Vagina (tissue), 2 donors: ENCODE measurements at places on chromosomes 13 and 19.

DNA sequence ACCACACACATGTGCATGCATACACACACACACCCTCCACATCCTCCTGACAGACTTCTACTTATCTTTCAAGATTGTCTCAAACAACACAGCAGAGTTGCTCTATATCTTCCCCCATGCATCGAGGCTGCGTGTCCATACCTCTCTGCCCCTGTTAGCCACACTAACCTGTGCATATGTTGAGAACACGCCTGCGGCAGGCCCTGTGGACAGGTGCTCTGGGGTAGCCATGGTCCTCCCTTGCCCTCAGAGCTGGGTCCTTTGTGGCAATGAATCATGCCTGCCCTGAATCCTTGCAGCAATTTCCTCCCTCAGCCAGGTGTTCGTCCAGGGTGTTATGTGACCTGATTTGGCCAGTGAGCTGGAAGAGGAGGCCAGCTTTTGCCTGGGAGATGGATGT lies 213.3 kb downstream of the KATNAL1 start:
- no peak for DNase-seq

DNA sequence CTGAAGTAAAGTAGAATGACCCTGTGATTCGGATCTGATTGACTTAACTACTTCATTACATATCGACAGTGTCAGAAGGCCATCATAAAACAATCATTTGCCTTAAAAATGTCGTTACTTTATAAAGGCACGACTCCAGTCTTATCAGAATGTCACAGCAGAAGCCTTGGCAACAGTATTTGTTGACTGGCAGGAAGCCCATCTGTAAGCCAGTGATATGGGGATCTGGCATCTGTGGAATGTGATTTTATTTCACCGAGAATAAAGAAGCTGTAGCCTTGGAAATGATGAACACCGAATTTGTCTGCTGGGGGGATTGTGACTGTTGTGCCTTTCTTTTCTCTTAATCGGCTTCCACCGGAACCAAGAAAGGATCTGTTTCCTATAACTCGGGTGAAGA lies 362.5 kb downstream of the TDRD3 start:
- DNase-seq: no peak

DNA sequence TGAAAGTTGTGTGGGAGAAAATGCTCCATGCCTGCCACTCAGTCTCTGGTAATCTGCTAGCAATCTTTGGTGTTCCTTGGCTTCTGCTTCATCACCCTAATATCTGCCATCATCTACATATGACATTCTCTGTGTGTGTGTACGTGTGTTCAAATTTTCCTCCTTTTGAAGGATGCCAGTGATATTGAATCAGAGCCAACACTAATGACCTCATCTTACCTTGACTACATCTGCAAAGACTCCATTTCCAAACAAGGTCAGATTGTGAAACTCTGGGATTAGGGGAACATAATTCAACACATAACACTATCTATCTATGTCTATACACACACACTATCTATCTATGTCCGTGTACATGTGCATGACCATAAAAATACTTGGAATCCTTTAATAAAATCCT lies 81.4 kb upstream of the IRS2 start:
- DNase-seq: no peak

GRCh38 chr19:45653634-45654033 lies 14.4 kb upstream of the GIPR start:
- no peak for DNase-seq

DNA sequence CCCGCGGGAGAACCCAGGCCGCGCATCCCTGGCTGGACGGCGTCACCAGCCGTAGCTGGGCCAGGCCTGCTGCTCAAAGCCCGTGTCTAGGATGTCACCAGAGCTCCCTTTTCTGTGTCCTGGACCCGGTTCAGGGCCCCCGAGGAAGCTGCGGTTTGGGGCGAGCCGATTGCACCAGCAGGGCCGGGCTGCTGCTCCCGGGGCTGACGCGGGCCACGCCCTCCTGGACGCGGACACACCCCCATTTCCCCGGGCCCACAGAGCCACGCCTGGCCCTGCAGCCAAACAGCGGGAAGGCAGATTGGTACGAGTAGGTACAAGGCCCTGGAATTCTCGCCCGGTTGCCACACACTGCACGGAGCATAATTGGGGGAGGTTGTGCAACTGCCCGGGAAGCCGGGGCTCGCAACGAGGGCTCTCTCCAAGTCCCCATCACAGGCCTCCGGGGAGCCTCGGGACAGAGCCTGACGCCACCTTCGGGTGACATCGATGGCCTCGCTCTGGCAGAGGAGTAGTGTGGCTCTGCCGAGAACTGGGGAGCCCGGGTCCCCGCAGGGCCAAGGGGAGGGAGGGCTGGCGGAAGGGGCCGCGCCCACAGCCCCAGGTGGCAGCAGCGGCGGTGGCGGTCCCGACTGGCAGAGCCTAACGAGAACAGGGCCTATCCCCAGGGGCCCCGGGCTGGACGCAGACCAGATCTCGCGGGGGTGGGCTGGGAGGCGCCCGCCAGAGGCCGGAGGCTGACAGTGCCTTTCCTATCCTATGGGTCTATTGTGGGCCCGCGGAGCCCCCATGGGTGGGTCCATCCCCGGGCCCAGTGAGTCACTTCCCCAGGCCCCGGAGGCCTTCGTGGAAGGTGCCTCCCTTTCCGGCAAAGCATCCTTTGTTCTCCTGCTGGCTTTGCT lies 23.5 kb downstream of the KCTD15 start:
- peak; percentile 91 for DNase-seq

DNA sequence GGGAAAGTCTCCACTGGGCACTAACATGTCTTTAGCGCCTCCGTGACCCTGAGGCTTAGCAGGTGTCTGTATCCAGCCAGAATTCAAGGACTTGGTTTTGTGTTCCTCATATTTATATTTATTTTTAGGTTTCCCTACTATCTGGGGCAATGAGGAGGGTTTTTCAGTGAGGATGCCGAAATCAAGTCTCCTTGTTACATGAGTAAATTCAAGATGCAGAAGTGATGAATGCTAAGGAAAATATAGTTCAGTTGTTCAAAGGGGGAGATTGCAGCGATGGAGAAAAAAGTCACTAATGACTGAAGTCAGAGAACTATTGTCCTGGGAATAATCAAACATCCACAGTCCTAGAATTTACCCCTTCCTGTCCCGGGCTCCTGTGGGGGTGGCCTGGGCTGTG lies 791 bp upstream of the ADGRE2 start:
- DNase-seq: no peak

- no peak for DNase-seq
Measured at GRCh38 chr13:59475911-59476310, 687.8 kb downstream of the DIAPH3 start.

DNA sequence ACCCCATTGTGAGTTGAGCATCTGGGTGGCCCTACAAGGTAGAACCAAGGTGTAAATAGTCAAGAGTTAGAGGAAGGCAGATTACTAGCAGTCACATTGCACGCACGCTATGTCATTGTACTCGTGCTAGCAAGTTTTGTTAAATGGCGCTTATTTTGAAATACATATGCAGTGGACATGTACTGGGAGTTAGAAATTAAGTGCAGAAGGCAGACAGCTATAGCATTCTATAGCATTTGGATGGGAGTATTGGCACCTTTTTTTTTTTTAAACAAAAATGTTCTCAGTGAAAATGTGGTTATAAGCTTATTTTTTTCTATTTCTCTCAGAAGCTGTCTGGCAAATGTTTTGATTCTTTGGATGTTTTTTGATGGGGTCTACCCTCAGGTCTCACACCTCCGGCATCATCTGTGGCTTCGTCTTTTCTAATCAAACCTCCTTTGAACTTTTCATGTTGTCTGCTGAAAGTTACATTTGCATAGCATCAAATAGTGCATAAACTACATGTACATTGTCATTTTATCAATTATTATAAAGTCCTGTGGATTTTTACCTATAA lies 68.1 kb downstream of the ARHGEF7 start:
- no peak for DNase-seq

DNA sequence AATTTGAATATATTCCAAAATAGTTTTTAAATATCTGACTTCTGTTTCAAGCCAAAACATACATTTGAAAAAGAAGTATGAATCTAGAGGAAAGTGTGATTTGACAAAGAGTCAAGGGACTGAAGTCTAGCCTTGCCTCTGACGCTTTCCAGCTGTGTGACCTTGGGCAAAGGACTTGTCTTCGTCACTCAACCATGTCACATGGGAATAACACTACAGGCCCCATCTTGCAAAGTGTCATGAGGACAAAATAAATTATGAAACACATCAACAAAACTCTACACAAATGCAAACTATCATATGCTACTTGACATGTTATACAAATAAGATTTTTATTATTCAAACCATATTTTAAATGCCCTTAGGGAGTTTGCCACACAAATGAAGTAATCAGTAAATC lies 73.0 kb downstream of the CYSLTR2 start:
- no peak for DNase-seq

- DNase-seq: no peak
Measured at GRCh38 chr13:102928941-102929675, 83.3 kb downstream of the ERCC5 start.
